ENCODE measurements at places on chromosomes 11 and 22. TPM values are rescaled to one million over a fixed set of nuclear protein-coding genes. Genes with fewer than 3 reads are reported as not detected.

DNA sequence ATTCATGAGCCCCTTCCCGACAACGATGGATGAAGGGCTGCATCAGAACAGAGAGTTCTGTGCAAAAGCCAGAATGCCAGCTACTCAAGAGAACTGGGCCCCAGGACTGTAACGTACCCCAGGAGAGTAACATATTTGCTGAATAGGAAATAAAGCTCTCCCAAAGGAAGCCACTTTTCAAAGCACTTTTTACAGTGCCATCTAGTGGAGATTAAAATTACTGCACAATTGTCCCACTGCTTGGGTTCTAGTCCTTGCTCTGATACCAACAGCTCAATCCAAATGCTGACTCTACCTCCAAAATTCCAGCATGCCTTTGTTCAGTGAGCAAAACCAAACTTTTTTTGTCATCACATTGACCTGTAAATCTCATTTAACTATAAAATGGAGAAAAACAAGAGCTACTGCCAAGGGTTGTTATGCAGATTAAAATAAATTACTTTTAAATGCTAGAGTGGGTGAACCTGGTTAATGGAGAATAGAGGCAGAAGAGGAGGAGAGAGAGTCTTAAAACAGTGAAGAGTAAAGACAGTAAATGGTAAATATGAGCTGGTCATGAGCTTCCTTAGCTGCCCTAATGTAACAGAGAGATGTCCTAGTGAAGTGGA is 87.6 kb upstream of the FSHB start:
- DNase-seq = no peak

DNA sequence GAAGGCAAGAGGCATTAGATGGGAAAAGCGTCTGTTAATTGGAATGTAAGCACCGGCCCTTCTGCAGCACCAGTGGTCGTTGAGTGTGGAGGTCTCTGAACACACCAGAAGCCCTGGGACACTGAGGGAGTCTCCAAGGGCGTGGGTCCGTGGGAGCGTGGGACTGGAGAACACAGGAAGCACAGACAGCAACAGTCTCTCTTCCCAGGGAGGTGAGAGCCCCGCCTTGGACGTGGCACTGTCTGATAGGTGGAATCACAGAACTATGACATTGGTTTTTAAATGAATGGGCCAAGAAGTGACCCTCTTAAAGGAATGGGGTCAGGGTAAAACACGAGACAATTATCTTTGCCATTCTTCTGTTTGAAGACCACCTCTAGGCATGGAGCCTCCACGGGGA is 28.1 kb upstream of the BID start:
- no peak for DNase-seq

CD6 gene
- 0.43 TPM for total RNA-seq

RFPL3 gene
- total RNA-seq = not detected
